Right renal cortex interstitium (tissue), 3 donors: ENCODE measurements at places on chromosomes 3 and 15.

DNA sequence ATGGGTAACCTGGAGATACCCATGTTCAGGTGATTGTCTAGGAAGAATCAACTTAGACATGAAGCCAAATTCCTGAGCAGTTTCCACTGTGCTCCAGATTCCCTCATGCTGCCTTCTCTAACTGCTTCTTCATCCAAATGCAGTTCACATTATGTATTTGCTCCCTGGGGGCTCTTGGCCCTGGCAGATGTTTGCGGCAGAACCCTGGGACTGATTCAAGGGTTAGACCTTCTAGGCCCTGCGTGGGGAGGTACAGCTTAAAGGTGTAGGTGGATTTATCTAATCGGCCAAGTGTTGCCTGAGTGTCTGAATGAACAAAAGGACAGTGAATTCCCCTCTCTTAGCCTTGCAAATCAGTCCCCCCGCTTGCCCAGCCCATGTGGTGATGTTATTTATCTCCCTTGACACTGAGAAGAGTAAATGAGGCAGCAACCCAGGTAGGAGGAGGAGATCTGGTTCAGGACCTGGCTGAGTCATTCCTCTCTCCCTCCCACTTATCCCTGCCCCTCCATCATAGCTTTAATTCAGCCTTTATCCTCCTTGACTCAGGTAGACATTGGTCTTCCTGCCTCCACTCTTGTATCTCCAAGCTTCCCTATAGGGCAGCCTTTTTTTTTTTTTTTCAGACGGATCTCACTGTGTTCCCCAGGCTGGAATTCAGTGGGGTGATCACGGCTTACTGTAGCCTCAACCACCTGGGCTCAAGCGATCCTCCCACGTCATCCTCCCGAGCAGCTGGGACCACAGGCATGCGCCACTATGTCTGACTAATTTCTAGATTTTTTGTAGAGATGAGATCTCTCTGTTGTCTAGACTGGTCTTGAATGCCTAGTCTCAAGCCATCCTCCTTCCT, 54.8 kb downstream of the MAGEF1 start:
- DNase-seq = no peak

GRCh38 chr3:46209746-46210470, 1.8 kb upstream of the CCR1 start:
- no peak for DNase-seq

- DNase-seq = no peak
Measured at GRCh38 chr15:68385671-68386586, 46.0 kb downstream of the ITGA11 start.

- no peak for DNase-seq
Measured at GRCh38 chr3:72018343-72018984, 233.5 kb upstream of the PROK2 start.

DNA sequence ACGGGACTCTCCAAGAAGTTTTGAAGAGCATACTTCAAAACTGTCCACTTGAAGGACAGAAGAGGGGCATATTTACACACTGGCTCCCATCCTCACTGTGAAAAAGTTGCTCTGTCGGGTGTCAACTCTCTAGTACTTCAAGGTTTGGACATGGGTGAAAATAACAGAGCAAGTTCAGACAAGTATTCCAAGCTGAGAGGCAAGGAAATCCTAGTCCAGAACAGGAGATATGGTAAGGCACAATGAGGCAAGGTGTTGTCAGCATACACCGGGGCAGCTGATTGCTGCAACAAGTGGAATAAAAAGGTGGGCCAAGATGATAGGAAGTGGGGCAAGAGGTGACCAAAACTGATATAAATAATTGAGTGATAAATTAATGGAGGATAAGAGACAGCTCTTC, 4.8 kb upstream of the TFDP2 start:
- no peak for DNase-seq

DNA sequence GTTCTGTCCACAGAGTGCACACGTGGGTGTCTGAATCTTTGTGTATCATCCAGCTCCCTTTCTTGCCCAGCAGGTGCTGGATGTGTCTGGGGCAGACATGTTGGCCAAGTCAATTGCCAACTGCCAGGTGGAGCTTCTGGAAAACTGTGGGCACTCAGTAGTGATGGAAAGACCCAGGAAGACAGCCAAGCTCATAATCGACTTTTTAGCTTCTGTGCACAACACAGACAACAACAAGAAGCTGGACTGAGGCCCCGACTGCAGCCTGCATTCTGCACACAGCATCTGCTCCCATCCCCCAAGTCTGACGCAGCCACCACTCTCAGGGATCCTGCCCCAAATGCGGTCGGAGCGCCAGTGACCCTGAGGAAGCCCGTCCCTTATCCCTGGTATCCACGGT, 12.5 kb upstream of the RPP14 start:
- DNase-seq = no peak

DNA sequence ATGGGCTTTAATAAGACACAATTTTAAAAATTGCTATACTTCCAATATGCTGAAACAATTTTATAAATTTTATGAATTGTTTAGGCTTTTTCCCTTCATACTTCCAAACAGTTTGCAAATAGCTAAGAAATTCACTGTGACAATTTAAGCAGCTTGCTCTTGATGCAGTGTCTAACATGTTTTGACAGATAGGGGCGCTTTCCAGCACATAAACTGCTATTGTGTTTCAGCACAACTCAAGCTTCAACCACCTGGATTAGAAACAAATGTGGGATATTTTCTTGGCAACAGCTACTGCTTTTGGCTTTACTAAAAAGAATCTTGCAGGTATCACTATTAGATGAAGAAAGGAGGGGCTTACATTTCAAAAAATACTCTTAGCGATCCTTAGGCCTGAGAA, 565.8 kb upstream of the DPPA4 start:
- DNase-seq = no peak
